SHP77 (cell line): ENCODE measurements at places on chromosomes 5 and 9.

- no peak for DNase-seq
Measured at GRCh38 chr9:126084008-126084407, 242.6 kb upstream of the MVB12B start.

GRCh38 chr5:135740475-135740874 lies 94.0 kb upstream of the SLC25A48 start:
- DNase-seq: no peak

- DNase-seq: no peak
Measured at GRCh38 chr5:62732677-62733121, 154.1 kb downstream of the LRRC70 start.

- no peak for DNase-seq
Measured at GRCh38 chr9:133023117-133023890, 7.5 kb upstream of the GTF3C5 start.

DNA sequence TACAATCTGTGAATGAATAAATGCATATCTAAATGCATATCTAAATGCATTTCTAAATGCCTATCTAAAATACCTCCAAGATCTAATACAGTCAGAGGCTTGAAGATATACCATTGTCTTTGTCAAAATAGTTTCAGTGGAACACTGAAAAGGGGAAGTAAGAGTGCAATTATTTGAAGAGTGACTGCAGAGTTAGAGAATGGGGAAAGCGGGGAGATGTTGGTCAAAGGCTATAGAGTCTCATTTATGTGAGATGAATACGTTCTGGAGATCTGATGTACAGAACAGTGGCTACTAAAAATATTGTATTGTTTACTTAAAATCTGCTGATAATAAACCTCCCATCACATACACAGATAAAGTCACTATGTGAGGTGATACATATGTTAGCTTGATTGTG lies 1126.2 kb upstream of the CDH9 start:
- DNase-seq: no peak

GRCh38 chr9:10104774-10105173 lies 508.0 kb downstream of the PTPRD start:
- DNase-seq: no peak

- no peak for DNase-seq
Measured at GRCh38 chr5:151663617-151664293, 23.0 kb downstream of the SPARC start.

- no peak for DNase-seq
Measured at GRCh38 chr5:96978812-96979449, 43.1 kb downstream of the LNPEP start.

GRCh38 chr5:142206801-142207200 lies 98.2 kb downstream of the NDFIP1 start:
- no peak for DNase-seq

DNA sequence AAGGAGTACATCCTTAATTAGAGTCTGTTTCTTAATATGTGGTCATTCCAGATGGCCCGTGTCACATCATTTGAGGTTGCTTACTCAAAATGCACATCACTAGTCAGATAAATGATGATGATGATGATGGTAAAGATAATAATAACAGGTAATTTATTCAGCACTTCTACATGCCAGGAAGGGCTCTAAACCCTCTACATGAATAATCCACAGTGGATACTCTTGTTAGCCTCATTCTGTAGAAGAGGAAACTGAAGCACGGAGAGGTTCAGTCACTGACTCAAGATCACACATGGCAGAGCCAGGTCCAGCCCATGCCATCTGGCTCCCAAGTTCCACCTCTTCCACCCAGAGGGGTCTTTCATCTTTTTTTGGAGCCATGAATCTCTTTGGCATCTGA lies 11.7 kb downstream of the SH3PXD2B start:
- no peak for DNase-seq

DNA sequence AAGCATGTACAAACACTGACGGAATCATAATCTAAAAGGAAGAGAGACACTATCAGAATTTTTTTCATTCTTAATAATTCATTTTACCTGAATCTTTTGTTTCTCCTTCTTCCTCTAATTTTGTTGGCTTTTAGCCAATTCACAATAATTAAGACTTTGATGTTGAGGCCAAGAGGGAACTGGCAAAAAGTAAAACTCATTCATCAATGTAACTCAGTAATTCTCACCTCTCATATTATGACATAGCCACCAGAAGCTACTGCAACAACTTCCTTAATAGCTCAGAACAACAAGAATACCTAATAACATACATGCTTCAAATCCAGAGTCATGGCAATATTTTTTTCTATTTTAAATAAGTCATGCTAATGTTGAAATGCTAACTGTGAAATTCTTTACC lies 64.5 kb downstream of the MCTP1 start:
- DNase-seq: no peak

- DNase-seq: peak; percentile 42
Measured at GRCh38 chr5:35924950-35925722, 13.3 kb downstream of the CAPSL start.

- no peak for DNase-seq
Measured at GRCh38 chr9:93120846-93121315, 13.2 kb downstream of the NINJ1 start.

DNA sequence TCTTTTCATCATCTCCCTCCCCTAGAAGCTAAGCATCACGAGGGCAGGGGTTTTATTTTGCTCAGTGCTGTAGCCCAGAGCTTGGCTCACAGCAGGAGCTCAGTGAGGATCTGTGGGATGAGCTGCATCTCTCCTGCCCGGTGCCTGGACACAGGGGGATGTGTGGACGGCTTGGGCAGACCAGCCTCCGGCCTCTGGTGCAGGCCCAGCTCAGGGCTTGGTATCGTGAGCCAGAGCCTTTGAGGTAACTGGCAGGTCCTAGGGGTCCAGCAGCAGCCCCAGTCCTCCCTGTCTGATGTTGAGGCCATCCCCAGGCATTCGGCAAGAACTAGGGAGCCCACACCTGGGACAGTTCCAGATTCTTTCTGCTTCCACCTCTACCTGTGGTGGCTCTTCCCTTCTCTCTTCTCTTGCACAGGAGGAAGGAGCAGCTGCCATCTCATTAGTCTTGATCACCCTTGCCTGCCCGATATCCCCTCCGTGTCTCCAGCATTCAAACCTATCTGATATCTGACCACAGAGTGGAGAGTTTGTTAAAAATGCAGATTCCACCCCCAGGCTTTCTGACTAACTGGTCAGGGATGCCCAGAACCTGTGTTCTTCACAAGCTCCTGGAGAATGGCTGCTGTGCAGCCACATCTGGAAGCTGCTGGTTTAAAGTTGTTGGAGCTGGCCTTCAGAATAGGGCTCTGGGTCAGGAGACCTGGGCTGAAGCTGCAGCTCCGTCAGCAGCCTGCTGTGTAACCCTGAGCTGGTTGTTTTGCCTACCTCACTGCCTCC lies 7.9 kb upstream of the SLC6A7 start:
- DNase-seq: no peak

GRCh38 chr5:147485046-147485445 lies 24.8 kb downstream of the DPYSL3 start:
- DNase-seq: no peak

- no peak for DNase-seq
Measured at GRCh38 chr9:17090041-17090440, 44.8 kb upstream of the CNTLN start.

- no peak for DNase-seq
Measured at GRCh38 chr5:38557308-38557710, 863 bp upstream of the LIFR start.

- no peak for DNase-seq
Measured at GRCh38 chr5:54362992-54363625, 52.7 kb upstream of the ARL15 start.

GRCh38 chr9:124555043-124555442 lies 47.8 kb upstream of the NR5A1 start:
- DNase-seq: no peak
